ENCODE measurements at places on chromosomes 7 and 10. TPM values are rescaled to one million over a fixed set of nuclear protein-coding genes. Genes with fewer than 3 reads are reported as not detected.

The MYH16 gene
- not detected for total RNA-seq

The TRUB1 gene
- 10.2 TPM for total RNA-seq

The GATA3 gene
- 3.6 TPM for total RNA-seq

DNA sequence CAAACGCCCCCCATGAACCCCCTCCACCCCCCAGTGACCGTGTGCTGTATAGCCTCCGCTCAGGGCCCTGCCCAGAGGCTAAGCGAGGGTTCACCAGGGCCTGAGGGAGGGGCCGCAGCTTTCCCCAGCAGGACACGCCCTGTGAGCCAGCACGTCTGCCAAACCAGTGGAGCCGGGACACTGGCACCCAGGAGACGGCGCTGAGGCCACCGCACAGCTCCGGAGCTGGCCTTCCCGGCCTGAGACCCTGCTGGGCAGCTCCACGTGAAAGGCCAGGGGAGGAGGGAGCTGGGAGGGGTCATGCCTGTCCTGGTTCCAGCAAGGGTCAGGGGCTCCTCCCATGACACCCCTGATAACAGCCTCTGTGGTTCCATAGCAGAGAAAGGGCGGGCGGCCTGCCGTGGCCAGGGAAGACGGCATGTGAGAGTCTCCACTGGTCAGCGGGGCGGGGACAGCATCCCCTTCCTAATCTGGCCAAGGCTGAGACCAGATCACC lies 278.3 kb downstream of the ELFN1 start:
- no peak for DNase-seq

All from upper lobe of left lung (tissue), 6 donors.